ENCODE measurements at places on chromosomes 2 and 18.

DNA sequence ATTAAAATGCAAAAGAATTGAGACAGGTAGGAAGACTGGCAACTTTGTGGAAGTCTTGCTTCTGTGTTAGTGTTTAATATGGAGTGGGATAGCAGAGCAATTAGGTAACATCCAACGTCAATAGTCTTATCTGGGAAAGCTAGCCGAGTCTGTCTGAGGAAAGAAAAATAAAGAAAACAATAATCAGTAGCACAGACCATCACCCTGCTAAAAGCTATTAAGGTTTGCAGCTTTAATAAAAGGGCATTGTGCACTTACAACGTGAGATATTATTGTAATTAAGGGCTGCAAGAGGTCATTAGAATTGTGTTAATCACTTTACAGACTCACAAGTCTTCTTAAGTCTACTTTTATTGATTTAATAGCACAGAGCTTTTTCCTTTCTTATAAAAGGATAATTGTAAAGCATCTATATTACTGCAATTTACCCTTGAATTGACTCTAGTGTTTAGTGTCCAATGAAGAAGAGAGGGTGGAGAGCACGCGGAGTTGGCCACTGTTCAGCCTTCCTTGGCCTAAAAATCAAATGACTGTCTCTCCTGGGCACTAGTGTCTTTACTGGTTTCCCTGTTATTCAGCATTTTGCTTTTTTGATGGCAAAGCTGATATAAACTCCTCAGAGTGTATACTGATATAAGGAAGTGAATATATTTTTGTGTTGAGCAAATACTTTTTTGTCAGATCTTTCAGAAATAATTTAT lies 2.0 kb downstream of the CDH7 start:
- DNase-seq = no peak

DNA sequence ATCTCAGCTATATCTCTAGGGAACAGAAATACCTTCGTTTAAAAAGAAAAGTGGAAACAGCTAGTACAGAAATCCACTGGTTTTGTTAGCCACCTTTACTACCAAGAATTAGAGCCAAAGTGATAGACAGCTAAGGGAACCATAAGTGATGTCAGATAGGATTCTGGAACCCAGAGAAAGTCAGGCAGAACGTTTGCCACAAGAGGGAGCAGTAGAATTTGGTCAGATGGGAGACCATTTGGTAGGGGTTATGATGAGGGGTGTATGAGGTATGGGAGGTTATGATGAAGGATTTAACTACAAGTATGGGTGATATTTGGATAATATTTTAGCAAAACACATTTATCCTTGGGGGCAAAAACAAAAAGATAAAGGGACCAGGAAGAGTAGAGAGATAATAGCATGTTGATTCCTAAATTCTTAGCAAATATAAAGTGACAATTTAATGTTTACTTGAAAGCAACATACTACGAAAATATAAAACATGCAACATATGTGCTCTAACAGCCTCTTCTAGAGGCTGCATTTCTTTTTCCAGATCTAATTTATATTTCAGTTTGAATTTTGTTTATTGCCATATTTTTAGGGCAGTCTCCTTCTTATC lies 3.3 kb downstream of the SLC8A1 start:
- DNase-seq = no peak

DNA sequence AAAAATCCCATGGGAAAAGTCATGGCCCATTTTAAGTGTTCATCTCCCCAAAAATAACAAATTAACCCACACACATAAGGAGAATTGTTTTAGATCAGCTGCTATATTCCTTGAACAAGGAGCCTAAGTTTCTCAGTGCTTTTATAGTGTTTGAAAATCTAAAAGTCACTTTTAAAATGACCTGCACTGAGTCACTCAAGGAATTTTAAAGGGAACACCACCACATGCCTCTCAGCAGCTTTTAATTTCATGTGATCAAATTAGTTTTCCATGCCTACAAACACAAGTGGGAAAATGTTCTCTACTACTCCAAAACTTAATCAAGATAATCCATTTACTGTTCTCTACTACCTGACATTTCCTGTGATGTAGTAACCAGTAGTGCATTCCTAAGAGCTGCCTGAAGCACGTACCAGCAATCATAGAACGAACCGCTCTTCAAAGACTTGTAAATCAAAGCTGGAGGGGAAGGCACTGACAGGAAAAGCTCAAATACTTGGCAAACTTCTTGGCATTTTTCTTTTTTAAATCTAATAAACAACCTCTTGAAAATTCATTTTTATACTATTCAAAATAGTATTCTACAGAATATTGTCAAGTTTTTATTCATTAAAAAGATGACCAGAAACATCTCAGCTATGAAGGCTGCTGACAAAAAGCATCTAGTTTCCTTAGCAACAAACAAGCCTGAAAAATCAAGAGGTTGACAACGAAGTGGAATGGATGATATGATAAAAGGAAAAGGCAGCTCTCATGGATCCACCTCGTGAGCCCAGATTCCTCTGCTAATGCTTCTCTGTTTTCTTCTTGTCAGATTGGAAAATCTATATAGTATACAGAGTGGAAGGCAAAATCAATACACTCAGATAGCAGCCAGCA lies 37.2 kb downstream of the LRPPRC start:
- DNase-seq = no peak

DNA sequence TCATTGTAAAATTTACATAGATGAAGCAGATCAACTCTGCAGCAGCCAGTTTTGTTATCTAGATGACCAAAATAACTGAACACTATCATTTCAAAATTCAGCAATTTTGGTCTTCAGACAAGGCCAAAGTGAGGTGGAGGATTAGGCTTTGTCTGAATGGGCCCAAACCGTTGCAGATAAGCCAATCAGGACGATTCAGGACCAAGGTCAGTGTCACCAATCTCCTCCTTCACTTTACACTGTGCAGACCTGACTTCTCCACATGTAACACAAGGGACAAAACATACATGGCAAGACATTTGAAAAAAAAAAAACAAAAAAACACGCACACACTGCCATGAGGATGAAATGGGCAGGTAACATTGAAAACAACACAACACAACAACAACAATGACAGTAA lies 211.2 kb downstream of the NAPG start:
- DNase-seq = no peak

GRCh38 chr2:84393829-84394228 lies 65.3 kb downstream of the SUCLG1 start:
- DNase-seq = no peak

GRCh38 chr2:6828299-6828584 lies 37.5 kb downstream of the CMPK2 start:
- DNase-seq = no peak
